GM10248 (cell line): ENCODE measurements at places on chromosomes 1 and 21.

GRCh38 chr1:33123266-33123665 lies 42.3 kb downstream of the AZIN2 start:
- DNase-seq = no peak

GRCh38 chr1:15405106-15405850 lies 4.4 kb upstream of the EFHD2 start:
- DNase-seq = no peak

GRCh38 chr1:87478231-87478630 lies 149.6 kb downstream of the LMO4 start:
- no peak for DNase-seq

DNA sequence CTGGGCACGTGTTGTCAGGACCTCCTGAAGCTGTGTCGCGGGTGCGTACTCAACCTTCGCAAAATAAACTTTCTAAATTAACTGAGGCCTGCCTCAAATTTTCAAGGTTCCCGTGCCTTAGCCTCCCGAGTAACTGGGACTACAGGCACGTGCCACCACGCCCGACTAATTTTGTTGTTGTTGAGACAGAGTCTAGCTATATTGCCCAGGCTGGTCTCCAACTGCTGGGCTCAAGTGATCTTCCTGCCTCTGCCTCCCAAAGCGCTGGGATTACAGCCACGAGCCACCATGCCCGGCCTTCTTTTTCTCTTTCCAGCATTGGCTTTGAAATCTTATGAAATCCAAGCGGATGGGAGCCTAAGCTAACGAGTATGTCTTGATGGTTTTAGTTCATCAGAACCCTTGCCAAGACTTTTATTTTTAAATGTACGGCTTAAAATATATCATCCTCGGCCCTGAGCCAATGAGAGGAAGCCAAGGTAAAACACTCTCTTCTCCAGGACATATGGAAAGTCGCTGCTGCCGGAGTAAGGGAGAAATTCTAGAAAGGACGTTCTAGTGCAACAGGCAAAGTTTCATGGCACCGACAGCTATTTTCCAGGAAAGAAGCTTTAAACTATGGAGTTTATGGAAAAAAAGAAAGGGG lies 12.7 kb upstream of the ERVH48-1 start:
- DNase-seq = no peak
